ENCODE measurements at places on chromosomes 3 and 15.

GRCh38 chr15:98506711-98507110 lies 141.6 kb upstream of the IGF1R start:
- no peak for DNase-seq

DNA sequence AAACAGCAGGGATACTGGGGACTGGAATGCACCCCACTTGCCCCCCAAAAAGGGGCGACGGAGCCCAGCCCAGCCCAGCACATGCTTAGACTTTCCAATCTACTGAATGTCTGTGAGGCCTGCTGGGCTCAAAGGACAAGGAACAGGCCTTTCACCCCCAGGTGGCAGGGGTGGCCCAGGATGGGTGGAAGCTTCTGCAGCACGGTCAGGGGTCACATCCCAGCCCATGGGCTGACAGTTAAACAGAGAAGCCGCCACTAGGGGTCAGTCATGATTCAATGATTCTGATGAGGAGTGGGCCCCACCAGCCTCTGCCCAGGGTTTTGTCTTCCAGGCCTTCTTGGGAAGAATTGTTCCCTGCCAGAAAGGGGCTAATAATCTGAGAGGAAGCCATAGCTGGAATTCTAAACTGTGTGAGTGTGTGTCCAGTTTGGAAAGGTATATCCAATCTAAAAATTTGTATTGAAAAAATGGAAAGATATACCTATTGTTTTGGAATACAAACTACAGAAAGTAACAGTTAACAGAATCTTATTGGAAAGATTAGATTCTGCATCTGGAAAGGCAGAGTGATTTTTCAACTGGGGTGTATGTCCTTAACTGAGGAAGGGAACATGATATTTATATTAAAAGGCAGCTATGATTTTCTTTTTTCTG lies 2.2 kb downstream of the CHRNB4 start:
- DNase-seq, result peak; percentile 85

GRCh38 chr3:181823716-181824115 lies 112.0 kb downstream of the SOX2 start:
- DNase-seq, result no peak

DNA sequence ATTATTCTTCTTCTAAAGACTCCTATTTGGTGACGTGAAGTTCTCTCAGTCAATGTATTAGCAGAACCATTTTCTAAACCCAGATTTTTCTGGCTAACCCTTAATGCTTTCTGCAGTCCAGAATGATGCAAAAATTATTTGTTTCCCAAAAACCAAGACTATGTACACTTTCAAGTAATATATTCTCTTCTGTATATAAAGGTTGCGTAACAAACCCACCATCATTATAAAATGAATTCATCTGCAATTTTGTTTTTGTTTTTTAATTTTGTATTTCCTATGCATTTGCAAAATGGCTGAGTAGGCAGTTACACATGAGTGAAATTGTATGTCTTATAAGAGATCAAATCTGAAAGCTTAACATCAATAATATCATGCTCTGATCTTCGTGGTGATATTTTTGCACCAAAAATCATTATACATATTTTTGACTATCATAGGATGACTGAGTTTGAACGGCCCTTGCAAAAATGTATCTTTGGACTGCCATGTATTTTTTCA lies 593.6 kb downstream of the ZIC1 start:
- no peak for DNase-seq

DNA sequence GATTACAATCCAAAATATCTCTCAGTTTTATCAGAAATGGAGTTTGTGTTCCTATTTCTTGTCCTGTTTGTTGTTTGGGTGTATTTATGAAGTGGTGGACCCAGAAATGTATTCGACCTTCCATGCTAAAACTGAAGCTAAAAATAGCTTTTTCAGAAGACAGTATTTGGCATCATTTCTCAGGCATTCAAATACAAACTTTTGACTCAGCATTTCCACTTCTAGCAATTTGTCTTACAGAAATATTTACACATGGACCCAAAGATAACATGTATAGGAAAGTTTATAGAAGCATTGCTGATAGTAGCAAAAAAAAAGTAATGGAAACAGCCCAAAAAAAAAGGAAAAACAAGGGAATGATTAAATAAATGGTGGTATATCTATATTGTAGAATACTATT lies 156.3 kb downstream of the HCN4 start:
- no peak for DNase-seq

GRCh38 chr15:51814606-51815005 lies 14.8 kb upstream of the TMOD3 start:
- DNase-seq, result no peak
